ENCODE measurements at places on chromosomes 7 and 10.

GRCh38 chr10:86968271-86968993 is at the start of gene ADIRF:
Gene ADIRF, plus strand, starts transcription at chr10:86968482. Its CDS starts 63 bp downstream, at chr10:86968545.
- no peak for DNase-seq

GRCh38 chr10:113291413-113291812 is 261.4 kb upstream of the HABP2 start:
- no peak for DNase-seq

- no peak for DNase-seq
Measured at GRCh38 chr7:41536873-41537665, 165.8 kb downstream of the INHBA start.

DNA sequence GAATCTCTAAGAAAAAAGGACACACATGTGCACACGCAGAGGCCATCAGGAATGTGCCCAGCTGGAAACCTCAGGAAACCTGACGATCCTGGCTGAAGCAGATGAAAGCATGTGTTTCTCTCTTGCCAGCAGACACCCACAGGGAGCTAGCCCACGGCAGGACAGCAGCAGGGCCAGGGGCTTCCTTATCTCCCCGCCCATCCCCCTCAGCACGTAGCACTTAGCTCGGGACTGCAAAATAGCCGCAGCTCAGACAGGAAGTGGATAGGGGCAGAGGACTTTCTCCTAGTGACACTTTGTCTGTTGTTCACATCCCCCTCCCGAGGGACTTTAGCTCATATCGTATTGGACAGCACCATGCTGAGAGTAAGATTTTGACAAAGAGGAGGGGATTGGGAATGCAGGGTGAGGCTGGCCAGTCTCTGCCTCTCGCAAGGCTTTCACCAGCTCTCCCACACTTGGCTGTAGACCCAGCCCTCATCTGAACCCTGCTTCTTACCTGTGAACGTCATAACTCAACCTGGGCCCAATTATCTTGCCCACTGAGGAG is 63.8 kb downstream of the MKI67 start:
- no peak for DNase-seq

DNA sequence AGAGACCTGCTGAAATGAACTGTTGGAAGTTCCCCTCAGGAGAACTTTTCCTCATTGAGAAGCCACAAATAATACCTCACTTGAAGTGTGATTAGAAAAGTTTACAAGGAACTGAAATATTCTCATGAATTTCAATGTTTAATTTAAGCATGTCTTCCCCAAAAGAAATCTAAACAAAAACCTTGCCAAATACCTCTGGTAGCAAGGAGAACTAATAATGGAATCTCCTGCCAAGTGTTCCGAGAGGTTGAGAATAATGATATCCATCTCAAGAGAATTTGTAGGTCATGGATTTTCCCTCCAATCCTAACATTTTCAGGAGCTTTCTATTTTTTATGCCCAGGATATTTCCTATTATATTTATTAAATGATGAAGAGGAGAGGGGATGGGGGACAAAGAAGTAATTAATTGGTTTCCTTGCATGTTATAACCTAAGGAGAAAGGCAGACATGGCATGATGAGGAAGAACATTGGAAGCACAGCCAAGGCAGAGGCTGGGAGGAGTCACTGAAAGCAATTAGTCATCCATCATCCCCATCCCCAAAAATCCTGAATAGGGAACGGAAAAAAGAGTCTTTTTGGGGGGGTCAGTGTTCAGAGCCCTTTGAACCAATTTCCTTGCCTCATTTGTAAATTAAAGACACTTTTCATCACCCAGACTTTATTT is 93.6 kb upstream of the IL6 start:
- DNase-seq, result no peak

- DNase-seq, result no peak
Measured at GRCh38 chr7:35251606-35252310, 2.1 kb downstream of the TBX20 start.

- DNase-seq, result no peak
Measured at GRCh38 chr7:1557006-1557405, 1.0 kb upstream of the TMEM184A start.

DNA sequence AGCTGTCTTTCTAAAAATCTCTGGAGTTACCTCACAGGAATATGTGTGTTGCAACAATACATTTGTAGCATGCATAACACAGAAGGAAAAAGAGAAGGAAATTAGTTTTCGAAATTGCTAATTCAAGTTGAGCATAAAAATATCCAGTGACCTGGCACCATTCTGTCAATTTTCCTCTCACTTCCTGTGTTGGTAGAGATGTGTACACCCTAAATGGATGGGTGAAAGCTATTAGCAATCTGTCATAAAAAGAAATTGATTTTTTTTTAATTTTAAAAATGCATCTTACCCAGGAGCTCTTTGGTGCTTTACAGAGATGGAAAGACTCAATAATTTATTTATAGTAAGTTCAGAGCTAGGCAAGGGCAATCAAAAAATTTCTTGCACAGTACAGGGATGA is 333.3 kb upstream of the TMEM229A start:
- no peak for DNase-seq

- no peak for DNase-seq
Measured at GRCh38 chr7:152366662-152367061, 69.1 kb downstream of the KMT2C start.

- no peak for DNase-seq
Measured at GRCh38 chr7:18638594-18639452, 143.3 kb downstream of the HDAC9 start.

GRCh38 chr7:21898265-21898930 is 47.3 kb downstream of the CDCA7L start:
- no peak for DNase-seq

- no peak for DNase-seq
Measured at GRCh38 chr10:52135101-52135500, 179.0 kb upstream of the DKK1 start.

- DNase-seq, result peak; percentile 82
Measured at GRCh38 chr7:20217193-20217948, at the start of gene MACC1. Gene MACC1, minus strand, starts transcription at chr7:20217384. Its CDS starts 55,522 bp downstream, at chr7:20161862.

GRCh38 chr10:63586043-63586442 is 64.8 kb downstream of the REEP3 start:
- DNase-seq, result no peak

- no peak for DNase-seq
Measured at GRCh38 chr7:45451342-45452035, 122.7 kb upstream of the ADCY1 start.

- DNase-seq, result no peak
Measured at GRCh38 chr7:134721171-134721570, 58.3 kb upstream of the CALD1 start.

GRCh38 chr7:22855049-22855392 is 32.4 kb upstream of the TOMM7 start:
- no peak for DNase-seq

GRCh38 chr7:12727455-12728191 is 40.2 kb downstream of the ARL4A start:
- no peak for DNase-seq

DNA sequence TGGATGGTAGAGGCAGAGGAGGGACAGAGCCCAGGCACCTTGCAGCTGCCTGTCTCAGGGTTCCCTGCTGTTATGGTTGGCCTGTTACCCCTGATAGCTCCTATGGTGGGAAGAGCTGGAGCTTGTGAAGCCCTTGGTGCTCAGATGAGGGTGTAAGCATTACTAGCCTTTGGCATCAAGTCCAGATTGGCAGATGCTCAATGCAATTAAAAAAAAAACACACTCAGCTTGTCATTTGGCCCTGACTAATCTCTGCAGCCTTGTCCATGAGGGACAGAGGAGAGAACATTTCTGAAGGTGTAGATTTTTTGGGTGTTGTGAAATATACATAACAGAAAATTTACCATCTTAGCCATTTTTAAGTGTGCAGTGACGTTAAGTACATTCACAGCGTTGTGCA is 86.3 kb downstream of the PLPP4 start:
- DNase-seq, result no peak

DNA sequence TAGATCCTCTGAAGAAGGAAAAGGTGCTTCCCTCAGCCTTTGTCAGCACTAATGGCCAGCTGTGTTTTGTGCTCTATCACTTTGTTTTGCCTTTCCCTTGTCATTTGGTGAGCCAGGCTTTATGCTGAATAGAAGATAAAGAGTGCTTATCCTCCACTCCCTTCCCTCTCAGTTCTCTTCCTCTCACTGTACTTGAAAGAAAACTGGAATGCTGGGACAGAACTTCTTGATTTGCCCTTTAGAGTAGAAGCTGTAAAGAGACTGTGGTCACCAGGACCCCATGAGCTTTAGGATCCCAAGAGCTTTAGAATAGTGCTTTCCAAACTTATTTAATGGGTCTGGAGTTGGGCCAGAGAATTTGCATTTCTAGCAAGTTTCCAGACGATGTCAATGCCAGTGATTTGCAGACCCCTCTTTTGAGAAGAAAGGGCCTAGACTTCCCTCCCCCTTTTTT is 81.4 kb downstream of the LRRC4 start:
- no peak for DNase-seq

DNA sequence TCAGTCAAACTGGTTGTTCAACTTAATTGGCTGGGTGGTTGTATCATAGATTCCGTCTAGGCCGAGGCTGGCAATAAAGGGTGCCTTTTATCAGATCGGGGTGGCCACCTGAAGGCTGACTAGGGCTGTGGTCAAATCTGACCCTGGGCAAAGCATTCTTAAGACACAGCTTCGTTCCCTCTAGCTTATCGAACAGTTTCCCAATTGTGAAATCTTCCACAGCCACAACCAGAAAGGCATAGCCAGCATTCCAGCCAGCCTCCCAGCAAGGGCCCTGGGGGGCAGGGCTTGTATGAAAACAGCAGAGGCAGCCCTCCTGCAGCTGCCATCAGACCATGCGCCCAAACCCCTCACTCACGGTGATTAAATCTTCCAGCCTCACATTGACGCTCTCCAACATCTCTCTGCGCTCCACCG is 42.5 kb upstream of the TMEM213 start:
- DNase-seq, result no peak

- DNase-seq, result no peak
Measured at GRCh38 chr7:130353196-130353595, 8.6 kb downstream of the CPA5 start.

DNA sequence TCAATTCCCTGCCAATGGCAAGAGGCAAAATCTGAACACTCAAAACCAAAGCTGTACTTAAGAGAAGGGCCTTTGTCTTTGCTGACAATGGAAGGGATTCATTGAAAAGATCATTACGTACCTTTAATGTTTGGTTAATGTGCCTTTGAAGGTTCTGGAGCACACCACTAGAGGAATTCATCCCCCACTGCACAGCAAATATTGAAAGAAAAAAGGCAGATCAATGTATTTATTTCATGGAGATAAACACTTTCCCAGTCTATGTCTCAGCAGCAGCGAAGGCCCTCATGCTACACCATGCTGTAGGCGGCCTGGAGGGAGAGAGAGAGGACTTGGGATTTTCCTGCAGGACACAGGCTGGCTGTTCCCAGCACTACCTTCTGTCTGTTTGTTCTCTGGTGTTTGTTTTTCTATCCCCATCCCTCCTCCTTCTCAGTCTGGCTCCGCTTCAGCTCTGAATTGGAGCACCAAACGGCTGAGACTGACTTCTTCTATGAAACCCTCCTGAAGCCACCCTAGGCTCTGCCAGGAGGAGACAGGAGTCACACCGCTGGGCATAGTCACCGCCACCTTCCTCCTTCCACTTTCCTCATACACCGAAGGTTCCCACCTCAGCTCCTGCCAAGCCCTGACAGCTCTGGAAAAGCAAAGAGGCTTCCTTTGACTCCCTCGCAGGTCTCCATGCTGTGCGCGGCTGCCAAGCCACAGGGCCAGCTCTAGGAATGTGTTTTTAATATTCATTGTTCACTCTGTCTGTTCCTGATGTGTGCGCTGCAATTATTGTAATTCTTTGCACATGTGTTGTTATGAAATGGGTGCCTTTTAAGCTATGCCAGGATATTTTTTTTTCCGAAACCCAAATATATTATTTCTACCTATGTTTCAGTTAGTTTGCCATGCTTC is 301.5 kb downstream of the FZD1 start:
- DNase-seq, result peak; percentile 44

- no peak for DNase-seq
Measured at GRCh38 chr7:85220023-85220422, 33.2 kb upstream of the SEMA3D start.

GRCh38 chr7:134684165-134684564 is 37.5 kb downstream of the BPGM start:
- DNase-seq, result no peak

- no peak for DNase-seq
Measured at GRCh38 chr10:127013211-127013656, 108.0 kb downstream of the DOCK1 start.

DNA sequence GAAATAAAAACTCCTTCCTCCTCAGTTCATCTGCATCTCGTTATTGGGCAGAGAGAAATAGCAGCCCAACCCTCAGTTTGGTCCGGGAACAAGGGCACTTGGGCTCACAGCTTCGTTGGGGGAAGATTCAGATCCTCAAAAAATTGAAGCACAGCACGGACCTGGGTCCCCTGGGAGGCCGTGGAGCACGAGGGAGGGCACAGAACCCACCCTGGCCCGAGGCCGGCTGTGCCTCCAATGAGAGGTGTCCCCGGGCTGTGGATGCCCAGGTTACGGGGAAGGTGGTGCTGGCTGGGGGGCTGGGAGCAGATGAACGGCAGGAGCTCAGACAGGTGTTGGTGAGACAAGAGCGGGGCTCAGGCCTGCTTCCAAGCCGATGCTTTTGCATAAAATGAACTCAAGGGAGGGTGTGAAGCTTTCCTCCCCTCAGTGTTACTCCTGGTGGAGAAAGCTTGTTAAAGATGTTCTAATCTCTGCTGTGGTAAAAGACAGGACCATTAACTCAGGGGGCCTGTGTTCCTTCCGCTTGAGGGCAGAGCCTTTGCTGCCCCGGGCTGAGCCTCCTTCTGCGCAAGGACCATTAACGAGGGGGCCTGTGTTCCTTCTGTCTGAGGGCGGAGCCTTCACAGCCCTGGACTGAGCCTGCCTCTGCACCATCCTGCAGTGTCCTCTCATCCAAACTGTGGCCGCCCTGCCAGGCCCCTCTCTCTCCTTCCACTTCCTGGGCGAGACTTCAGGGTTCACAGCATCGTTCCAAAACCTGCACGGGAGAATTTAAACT is 302.2 kb downstream of the ADARB2 start:
- no peak for DNase-seq

GRCh38 chr7:155353256-155353897 is 55.7 kb downstream of the INSIG1 start:
- no peak for DNase-seq

All from NCI-H748 treated with DMSO at 0.1 percent for 48 hours (cell line).